ENCODE measurements at places on chromosomes 5 and 9.
A peak's percentile ranks its signal among the peaks of the same experiment; 100 is the strongest.

- DNase-seq, result peak; percentile 8
These were observed 408.9 kb upstream of the MPDZ start for GRCh38 chr9:13688223-13688989.

DNA sequence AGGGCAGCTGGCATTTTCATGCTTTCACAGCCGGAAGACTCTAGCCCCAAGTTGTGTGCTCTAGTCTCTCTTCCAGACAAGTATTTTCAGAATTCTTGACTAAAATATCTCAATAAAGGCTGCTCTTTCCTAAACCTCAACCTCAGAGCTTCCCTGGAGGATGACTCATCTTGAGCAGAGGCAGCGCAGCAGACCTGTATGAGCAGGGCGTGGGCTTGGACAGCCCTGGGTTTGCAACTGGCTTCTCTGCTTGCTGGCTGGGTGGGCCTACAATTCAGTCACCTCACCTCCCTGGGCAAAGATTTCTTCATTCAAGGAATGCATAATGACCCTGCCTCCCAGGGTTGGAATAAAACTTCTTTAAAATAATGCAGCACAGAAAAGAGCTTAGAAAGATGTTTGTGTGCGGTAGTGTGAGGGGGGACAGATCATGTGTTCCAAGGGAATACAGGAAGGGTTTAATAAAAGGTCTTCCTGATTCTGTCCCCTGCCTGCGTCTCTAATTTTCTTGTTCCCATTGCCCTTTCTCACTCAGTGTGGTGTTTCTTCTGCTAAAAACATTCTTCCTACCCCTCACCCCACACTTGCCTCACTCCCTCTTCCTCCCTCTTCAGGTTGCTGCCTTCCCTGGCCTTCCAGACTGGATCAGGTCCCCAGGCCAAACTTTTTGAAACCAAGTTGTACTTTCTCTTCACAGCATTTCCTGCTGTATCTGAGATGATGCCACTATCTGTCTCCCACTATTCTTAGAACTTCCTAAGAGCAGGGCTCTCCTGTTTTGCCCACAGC lies 39.4 kb upstream of the MAP1B start:
- peak; percentile 96 for DNase-seq

- peak; percentile 56 for DNase-seq
These were observed 48.6 kb downstream of the RGS3 start for GRCh38 chr9:113511856-113512761.

- DNase-seq, result peak; percentile 12
These were observed 25.0 kb upstream of the C5orf47 start for GRCh38 chr5:173963867-173964441.

- peak; percentile 76 for DNase-seq
These were observed 22.8 kb downstream of the SMIM3 start for GRCh38 chr5:150801117-150801927.

GRCh38 chr5:14696851-14697250 lies 32.3 kb downstream of the OTULIN start:
- DNase-seq, result no peak

DNA sequence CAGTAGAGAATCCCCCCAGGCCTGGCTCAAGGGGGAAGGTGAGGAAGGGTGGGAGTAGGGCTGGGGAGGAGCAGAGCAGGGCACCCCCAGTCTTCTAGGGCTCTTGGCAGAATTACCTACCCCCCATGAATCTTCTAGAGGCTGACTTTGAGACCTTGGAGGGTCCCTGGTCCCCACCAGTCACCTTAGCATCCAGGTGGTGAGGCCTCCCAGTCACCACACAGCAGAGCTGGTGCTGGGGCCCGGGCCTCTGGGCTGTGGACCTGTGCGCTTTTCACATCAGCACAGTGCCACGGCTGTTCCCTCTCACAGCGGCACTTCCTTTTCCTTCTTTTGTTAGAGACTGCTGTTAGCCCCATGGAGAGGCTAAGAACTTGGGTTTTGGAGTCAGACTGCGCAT lies 148.6 kb upstream of the PITX1 start:
- no peak for DNase-seq

DNA sequence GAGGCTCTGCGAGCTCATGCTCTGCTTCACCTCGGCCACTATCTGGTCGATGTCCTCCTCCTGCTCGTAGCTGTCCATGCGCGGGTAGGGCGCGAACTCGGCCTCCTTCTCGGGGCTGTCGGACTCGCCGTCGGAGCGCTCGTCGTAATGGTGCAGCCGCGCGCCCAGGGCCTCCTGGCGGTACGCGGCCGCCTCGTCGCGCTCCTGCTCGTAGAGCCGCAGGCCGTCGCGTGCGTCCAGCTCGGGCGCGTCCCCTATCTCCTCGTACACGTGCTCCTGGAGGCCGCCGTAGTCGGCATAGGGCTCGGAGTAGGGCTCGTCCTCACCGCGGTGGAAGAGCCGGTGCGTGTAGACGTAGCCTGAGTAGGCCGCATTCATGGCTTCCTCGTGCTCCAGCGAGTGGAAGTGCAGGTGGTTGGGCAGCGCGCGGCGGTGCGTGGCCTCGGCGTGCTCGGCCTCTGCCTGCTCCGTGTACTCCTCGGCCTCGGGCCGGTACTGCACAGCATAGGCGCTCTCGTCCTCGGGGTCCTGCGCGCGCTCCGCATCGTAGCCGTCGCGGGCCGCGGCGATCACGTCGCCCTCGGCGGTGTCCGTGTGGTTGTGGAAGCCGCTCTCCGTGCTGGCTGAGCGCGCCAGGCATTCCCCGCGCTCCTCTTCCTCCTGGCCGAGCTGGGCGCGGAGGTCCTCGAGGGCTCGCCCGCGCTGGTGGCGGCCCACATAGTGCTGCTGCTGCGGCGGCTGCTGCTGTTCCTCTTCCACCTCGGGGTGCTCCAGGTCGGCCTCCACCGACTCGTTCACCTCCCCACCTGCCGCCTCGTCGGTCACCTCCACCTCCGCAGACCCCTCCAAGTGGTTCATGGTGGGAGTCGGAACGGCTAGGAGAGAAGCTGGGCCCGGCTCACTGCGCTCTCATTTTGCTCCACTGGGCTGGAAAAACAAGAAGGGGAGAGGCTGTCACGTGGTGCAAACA lies 155.5 kb downstream of the APBA1 start:
- no peak for DNase-seq

DNA sequence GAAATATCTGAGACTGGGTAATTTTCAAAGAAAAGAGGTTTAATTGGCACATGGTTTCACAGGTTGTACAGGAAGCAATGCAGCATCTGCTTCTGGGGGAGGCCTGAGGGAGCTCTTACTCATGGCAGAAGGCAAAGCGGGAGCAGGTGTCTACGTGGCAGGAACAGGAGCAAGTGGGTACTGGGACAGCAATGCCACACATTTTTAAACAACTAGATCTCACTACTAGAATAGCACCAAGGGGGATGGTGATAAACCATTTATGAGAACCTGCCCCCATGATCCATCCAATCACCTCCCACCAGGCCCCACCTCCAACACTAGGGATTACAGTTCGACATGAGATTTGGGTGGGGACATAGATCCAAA lies 47.6 kb upstream of the HOMER1 start:
- no peak for DNase-seq

Data from fibroblast of skin of right biceps (primary cell).